Fibroblast of skin of right quadriceps (primary cell): ENCODE measurements at places on chromosomes 1 and 21.

- no peak for DNase-seq
Observed at GRCh38 chr1:211711315-211711705, 35.9 kb upstream of the NEK2 start.

DNA sequence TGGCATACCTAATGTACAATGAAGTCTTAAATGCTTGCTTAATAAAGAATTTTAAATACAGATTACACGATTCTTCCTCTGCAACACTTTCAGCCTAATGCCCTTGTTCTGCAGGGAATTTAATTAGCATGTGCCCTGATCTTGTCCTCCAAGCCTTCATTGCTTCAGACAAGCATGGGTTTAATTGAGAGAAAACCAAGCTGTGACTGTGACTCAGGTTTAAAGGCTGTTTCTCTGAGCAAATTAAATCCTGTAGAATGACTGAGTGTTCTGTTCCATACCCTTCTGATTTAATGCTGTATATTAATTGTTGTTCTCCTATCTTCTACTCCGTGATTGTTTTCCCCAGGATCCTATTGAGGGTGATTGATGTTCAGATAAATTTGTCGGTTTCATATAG is 269.0 kb upstream of the PRMT6 start:
- DNase-seq: no peak

DNA sequence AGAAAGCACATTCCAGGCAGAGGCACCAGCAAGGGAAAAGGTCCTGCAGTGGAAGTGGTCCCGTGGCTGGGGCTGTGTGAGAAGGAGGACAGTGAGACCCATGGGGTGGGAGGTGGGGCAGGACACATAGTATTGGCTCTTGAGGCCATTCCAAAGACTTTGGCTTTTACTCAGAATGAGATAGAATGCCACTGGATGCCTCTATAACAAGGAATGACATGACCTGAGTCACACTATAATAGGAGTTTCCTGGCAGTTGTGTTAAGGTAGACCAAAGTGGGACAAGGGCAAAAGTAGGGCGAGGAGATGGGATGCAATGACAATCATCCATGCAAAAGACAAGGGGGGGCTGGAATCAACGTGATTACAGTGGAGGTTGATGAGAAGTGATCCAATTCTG is 24.7 kb upstream of the LAMC2 start:
- no peak for DNase-seq

GRCh38 chr1:106651028-106651762 is 405.3 kb upstream of the PRMT6 start:
- peak; percentile 7 for DNase-seq

DNA sequence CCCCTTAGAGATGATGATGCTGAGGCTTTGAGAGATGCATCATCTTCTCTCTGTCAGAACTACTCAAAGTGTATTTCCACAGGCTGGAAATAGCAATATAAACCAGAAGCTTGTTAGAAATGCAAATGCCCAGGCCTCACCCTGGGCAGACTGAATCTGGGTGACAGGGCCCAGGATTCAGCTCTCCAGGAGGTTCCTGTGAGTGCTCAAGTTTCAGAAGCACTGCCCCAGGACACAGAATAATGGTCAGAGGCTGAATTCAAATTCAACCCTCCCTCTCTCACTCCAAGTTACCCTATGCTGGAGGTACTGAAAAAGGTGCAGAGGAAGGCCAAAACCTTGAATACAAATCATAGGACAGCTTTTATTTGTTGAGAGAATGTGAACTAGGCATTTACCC is 98.5 kb upstream of the NGF start:
- DNase-seq: no peak

GRCh38 chr1:212918824-212919223 is 31.5 kb upstream of the VASH2 start:
- no peak for DNase-seq

DNA sequence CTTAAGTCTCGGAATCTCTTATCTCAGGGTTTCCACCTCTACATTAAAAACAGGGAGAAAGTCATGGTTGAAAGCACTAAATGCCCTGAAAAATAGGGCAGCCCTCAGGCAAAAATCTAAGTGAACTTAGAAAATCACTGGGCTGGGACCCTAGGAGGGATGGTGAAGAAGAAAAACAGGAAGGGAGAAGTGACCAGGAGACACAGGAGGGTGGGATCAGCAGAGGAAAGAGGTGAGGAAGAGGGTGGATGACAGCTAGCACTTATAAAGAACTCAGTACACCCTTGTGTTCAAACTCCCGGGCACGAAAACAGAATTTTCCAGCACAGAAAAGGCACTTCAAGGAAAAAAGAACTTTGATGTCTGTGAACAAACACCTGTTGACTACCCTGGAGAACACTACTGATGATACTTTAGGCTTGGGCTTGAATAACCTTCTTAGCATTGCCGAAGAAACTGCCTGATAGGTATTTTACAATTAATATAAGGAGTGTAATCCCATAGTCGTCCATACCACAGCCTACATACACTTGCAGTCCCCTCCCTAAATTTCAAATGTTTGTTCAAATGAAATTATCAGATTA is 2.0 kb downstream of the CHML start:
- DNase-seq: no peak

GRCh38 chr1:119080586-119080985 is 59.9 kb downstream of the WARS2 start:
- DNase-seq: peak; percentile 98

DNA sequence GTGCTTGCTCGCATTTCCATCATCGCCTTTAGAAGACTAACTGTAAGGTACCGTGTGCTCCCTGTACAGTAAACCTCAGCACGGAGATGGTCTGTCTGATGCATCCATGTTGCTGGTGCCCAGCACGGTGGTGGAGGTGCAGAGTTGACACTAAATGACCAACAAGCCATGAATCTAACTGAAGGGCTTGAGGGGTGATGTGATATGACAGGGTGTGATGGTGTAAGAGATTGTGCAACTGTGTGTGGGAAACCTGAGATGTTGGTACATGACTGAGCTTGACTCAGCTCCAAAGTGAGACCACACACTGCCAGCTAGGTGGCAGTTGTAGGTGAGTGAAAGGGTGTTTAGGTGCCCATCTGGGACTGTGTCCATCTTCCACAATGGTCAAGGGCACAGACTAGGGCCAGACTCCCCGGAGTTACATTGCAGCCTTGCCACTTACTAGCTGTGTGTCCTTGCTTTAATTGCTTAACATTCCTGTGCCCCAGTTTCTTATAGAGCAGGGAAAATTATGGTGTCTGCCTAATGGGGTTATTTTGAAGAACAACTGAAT is 21.4 kb downstream of the SLC2A1 start:
- peak; percentile 69 for DNase-seq

DNA sequence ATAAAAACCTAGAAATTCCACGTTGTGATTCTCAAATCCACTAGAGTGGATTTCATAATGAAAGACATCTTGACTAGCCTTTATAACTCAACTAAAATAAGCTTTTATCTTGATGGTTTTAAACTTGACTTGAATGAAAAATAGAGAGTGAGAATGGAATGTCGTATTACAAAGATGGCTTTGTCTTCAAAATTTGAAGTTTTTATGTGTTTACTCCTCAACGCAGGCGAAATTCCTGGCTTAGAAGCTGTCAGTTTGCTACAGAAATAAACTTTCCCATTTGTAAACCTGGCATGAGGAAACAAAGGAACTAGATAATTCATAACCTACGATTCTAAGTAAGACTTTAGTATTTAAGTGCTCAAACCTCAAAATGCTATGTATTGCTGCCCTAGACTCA is 90.0 kb upstream of the KRTAP19-8 start:
- no peak for DNase-seq

GRCh38 chr1:21936366-21937031 is 611 bp downstream of the HSPG2 start:
- no peak for DNase-seq

- DNase-seq: no peak
Observed at GRCh38 chr21:42101246-42101645, 30.1 kb downstream of the UMODL1 start.

- DNase-seq: peak; percentile 41
Observed at GRCh38 chr21:15051644-15052458, 12.9 kb downstream of the NRIP1 start.

DNA sequence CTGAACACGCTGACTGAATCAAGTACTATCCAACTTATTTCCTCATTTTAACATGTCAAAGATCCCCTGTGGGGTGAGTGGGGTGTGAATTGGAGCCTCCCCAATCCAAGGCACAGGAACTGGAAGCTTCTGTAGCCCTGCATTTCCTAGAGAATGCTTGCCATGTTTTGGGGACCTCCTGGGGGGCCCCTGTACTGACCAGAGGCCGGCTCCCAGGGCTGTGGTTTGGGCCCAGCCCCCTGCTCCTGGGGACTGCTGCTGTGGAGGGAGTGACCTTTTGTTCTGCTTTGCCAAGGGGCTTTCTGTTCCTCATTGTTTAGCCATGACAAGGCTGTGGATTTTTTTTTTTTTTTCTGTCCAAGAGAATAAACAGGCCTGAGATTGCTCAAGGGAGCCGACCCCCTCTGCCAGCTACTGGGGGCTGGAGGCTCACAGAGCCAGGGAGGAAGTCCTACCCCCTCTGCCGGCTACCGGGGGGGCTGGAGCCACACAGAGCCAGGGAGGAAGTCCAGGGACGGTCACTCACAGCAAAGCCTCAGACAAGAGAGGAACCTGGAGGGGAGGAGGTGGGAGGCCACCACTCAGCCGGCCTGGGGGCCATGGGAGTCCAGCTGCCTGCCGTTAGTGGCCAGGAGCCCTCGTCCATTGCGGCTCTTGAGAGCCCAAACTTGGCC is 17.4 kb downstream of the TNFRSF1B start:
- peak; percentile 79 for DNase-seq

DNA sequence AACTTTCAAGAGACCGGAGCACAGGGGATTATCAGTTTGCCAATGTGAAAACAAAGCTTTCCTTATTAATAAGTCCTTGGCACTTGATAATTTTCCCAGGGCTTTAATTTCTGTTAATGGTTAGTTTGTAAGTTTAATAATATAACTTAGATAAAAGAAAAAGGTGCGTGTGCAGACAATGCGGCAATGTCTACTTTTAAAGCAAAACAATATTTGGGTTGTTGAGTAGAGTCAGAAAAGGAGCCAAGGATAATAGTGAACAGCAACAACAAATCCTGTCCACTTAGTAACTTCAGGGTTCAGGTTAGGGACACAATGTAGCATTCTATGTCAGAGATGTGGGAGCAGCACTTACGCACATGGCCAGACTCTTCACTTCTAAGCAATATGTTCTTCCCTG is 469.6 kb upstream of the NFIA start:
- no peak for DNase-seq

- no peak for DNase-seq
Observed at GRCh38 chr1:244654108-244655038, 1.4 kb downstream of the DESI2 start.

DNA sequence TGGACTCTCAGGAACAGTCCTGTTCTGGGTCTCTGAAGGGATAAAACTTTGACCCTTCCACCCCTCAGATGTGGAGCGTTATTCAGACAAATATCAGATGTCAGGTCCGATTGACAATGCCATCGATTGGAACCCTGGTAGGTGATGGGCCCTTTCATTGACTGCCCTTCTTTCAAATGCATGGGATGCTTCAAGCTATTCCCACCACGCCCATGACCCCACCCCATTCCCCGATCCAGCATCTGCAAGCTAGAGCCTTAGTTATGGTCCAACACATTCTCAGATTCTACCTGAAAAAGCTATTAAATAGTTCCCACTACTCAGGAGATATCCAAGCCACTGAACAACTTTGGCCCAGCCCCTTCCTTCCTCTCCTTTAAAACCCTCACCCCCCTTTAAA is 12.5 kb downstream of the POLR3GL start:
- DNase-seq: no peak

DNA sequence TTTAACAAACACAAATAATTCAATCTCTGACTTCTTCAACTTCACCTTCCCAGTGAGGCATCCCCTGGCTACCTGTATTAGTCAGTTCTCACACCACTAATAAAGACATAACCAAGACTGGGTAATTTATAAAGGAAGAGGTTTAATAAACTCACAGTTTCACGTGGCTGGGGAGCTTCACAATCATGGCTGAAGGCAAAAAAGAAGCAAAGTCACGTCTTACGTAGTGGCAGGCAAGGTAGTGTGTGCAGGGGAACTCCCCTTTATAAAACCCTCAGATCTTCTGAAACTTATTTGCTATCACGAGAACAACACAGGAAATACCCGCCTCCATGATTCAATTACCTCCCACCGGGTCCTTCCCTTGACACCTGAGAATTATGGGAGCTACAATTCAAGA is 478.5 kb downstream of the ADGRL2 start:
- no peak for DNase-seq

DNA sequence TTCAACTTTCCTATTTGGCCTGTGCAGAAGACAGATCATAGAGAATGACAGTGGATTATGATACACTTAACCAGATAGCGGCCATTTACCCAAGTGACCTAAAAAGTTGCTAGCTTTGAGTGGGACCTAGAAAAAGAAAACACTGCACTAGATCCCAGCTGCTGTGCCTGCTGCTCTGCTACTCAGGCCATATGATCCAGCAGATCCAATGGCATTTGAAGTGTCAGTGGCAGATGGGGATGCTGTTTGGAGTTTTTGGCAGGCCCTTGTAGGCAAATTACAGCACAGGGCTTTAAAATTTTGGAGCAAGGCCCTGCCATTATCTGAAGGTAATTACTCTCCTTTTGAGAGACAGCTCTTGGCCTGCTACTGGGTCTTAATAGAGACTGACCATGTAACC is 74.0 kb upstream of the KCNE2 start:
- DNase-seq: no peak
